ENCODE measurements at places on chromosomes 3 and 15.

GRCh38 chr15:57082054-57082728 is 163.7 kb downstream of the TCF12 start:
- DNase-seq = no peak

DNA sequence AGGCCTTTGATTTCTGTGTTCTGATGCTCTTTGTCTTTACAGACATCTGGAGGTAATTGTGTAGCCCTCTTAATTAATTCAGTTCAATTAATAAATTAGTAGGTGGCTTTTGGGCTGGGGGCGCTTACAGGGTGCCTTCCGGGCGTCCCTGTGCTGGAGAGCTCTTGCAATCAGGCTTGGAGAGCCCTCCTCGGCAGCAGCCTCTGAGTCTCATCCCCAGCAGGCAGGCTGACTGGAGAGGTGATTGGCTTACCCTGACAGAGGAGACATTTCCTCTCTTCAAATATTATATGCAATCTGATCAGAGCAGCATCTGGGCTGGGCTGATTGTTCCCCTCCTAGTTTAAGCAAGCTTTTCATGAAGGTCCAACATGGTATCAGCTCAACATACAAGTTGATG is 250.7 kb downstream of the LPP start:
- no peak for DNase-seq

GRCh38 chr3:128648940-128649663 is 1.5 kb downstream of the RPN1 start:
- DNase-seq = no peak

DNA sequence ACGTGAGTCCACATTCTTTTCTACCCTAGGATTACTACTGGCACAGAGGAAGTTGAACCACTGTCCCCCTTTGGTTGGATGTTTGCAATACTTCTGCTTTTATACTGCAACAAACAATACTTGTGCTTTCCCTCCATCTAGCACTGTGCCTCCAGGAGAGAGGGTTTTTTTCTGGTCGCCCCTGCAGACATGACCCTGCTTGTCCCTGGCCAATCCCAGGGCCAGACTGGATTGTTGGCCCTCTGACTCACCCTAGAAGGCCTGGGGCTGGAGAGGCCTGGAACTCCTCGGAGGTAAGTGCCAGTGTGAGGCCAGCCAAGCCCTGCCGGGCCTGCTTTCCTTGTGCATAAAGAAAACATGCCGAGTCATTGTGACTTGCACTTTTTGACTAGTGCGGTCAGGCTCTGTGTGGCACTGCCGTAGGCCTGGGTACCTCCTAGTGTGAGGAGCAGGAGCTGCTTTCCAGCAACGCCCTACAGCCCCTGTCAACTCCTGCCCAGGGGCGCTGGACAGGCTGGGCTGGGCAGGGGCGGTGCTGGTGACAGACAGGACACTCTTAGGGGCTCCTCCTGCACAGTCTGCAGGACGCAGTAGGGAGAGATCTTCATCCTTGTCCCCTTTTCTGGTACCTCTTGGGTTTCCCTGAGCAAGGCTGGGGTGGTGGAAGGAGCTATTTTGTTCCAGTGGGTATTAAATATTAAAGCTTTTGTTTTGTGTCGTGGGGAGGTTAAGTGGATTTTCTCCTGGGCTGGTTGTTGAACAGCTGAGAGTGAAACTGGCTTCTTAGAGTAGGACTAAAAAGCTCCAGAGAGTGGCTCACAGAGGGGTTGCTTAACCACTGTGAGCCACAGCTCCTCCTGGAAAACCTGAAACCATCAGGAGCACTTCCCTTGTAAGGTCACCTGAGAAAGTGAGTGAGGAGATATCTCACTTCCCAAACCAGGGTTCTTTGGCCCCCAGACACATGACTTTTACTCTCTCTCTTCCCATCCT is 14.4 kb upstream of the TKT start:
- no peak for DNase-seq

- no peak for DNase-seq
These were observed 301.8 kb upstream of the MCTP2 start for GRCh38 chr15:93929375-93930094.

DNA sequence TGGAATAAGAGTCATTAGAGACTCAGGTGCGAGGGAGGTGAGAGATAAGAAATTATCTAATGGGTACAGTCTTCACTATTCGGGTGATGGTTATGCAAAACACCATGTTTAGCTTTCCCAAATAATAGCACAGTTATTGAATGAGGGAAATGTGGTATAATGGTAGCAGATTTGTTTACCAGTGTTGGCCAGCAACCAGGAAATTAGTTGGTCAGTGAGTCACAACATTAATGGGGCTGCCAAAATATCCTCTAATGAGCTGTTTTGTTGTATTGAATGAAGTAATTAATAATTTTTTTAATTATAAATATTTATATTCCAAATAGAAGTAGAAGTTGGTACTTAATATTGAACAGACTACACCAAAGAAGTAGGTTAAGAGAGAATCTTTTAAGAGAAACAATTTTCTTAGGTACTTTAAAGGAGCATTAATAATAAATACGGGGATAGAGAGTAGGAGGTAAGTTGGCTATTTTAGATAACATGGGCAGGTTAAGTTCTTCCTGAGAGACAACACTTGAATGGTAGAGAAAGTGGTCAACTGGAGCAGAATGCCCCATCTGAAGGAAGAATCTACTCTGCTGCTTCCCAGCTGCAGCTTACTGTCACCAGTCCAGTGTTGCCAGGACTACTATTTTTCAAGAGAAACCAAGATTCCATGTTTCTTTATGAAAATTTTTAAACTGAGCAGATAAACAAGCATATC is 218.8 kb downstream of the UBE2E2 start:
- DNase-seq = no peak

GRCh38 chr3:164806188-164806587 is 272.1 kb downstream of the SI start:
- no peak for DNase-seq

DNA sequence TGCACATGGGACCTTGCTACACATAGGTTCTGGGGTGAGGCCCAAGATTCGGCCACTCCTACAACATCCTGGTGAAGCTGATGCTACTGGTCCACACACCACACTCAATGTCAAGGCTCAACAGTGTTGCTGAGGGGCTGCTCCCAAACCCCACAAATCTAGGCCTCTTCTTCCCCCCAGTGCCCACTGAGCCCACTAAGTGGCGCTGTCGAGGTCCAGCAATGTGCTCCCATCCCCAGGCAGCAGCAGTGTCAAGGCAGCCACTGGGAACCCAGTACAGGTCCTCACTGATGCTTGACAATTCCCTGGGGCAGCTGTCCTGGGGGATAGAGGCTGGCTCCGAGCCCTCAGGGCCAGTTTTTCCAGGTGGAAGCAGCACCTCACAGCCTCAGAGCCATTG is 21.5 kb downstream of the SCN5A start:
- DNase-seq = no peak

DNA sequence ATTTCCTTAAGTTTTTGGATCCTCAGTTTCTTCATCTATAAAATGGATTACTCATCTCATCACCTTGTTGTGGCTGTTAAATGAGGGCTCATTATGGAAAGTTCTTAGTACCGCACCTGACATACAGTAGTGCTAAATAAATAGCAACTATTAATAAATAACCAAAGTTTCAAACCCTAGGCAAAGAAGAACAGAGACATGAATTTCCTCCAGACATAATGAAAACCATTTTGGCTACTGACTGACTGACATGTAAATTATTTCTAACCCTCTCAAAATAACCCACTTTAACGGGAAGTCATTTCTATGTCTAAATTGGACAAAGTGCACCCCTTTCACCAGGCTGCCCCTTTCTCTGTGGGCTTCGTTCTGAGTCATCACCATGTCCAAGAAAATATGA is 17.4 kb upstream of the KLHL6 start:
- no peak for DNase-seq

DNA sequence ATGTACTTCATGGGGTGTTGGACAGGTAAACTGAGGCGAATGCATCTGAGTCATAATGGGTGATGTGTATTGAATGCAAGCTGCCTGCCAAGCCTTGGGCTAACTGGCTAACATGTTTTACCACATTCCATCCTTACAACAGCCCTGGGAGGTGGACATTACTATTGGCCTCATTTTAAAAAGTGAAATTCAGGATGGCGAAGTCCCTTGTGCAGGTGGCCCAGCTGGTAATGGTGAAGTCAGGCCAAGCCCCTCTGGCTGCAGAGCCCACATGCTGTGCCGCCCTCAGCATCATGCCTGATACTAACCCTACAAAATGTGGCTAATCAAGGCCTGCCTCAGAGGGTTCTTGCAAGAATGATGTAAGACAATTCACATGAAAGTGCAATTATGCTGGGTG is 60.0 kb upstream of the CHD2 start:
- no peak for DNase-seq

DNA sequence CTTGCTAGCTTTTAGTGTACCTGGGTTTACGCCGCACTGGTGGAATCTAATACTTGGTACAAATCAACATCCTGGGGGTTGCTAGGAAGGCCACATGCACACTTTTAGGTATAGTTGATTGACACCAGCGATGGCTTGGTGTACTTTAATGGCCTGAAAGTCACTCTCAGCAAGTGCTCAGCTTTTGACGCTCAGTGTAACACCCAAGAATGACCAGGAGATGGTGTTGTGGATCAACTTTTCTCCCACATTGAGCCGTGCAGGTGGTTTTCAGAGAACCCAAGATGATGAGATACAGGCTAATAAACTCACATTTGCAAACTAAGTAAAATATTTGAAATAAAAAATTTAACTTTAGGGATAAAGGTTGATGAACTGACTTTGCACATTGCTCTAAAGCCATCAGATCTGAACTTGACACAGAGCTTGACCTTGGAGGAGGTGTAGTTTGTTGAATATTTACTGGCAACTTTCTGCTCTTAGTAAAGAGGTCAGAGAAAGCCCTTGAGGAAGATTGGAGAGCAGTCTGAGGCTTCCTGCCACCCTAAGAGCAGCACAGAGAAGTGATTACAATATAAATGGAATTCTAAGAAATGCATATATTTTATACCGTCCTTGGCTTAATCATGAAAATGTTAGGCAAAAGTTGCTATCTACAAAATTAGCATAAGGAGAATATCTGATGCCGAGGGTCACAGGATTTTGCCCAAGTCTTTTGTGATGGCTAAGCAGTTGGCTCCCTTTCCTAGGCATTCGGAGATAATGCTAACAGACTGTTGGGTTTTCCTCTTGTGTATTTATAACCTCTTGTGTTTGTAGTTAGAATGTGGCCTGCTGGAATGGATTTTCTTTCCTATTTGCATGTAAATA is 143.4 kb upstream of the RASGRP1 start:
- DNase-seq = peak; percentile 72

- DNase-seq = no peak
These were observed 47.7 kb downstream of the NFKBIZ start for GRCh38 chr3:101897013-101897412.

- DNase-seq = no peak
These were observed 44.8 kb downstream of the AP4E1 start for GRCh38 chr15:50953302-50953701.

DNA sequence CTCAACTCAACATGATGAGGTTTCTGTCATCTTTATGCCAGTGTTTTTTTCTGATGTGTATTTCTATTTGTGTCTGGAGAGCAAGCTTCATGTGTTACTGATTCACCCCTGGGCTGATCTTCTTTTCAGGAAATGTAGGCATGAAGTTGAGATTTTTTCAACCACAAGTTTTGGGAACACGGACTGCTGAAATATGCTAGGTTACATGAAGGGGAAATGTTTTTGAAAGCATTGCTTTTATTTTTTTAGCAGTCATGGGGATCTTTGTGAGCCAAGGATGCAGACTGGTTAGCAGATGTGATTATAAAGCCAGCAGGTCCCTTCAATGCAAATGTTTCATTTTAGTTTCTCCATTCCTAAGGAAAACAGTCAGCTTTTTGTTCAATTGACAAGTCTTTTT is 219.3 kb upstream of the COL8A1 start:
- no peak for DNase-seq

DNA sequence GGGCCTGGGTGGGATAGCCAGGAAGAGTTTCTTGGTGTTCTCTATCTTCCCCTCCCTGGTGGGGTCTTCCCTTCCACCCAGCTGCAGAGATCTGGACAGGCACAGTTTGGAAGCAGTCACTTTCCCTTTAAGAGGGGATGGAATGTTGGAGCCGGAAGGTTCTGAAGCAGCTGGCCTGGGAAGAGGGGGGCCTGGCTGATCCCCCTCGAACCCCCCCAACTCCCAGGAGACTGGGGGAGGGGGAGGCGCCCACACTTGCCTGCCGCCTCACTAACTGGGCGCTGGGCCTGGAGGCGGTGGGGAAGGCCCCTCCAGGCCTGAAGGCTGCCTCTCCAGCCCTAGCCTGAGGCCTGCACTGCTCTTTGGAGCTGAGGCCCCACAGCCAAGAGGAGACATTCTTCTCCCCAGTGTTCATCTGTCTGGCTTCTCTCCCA is 1.4 kb downstream of the DVL3 start:
- DNase-seq = no peak

GRCh38 chr3:72633534-72633933 is 214.7 kb downstream of the SHQ1 start:
- DNase-seq = no peak

- DNase-seq = peak; percentile 41
These were observed 19.8 kb downstream of the PCSK6 start for GRCh38 chr15:101469520-101470288.

GRCh38 chr3:55313666-55314065 is 173.4 kb downstream of the WNT5A start:
- no peak for DNase-seq

- no peak for DNase-seq
These were observed 82.3 kb downstream of the AAGAB start for GRCh38 chr15:67172172-67172571.

DNA sequence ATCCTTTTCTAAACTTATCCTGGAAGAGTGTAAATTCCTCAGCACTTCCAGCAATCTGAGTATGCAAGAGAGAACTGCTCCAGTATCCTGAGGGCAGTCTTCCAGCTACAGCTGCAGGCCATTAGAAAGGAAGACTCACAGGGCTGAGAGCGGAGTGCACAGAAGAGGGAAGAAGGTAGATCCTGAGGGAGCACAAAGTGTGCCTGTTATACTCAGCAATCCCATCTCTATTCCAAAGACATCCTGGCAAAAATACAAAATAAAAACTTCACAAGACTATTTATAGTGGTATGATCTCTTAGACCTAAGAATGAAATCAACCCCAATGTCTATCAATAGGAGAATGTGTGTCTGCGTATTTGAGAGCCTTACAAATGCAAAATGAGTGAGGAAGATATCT is 292.0 kb downstream of the ZIC1 start:
- DNase-seq = no peak

DNA sequence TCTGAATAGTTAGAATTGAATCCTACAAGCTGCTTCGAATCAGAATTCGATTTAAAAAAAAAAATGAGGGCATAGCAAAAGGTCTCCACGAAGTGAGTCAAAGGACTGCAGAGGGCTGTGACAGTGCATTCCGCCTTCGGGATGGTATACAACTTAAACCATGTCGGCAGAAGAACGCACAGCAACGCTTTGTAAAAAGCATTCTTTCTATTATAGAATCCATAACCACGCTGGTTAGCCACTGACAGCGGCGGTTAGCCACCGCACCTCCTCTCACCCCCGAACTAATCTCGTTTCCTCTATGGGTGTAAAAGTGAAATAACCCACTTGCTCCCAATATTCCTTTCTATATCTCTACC is 664 bp upstream of the PIK3CA start:
- DNase-seq = peak; percentile 89

DNA sequence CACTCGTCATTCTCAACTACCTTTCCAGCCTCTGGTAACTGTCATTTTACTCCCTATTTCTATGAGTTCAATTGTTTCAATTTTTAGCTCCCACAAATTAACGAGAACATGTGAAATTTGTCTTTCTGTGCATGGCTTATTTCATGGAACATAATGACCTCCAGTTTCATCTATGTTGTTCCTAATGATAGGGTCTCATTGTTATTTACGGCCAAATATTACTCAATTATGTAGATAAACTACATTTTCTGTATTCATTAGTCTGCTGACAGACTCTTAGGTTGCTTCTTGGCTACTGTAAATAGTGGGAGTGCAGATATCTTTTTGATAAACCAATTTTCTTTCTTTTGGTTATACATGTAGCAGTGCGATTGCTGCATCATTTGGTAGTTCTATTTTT is 374.9 kb upstream of the ROBO1 start:
- no peak for DNase-seq

All from activated effector memory CD4-positive, alpha-beta T cell treated with anti-CD3 and anti-CD28 coated beads, Interleukin-2, amount 50 U/mL, for 16 hours (primary cell).